ENCODE measurements at places on chromosomes 6 and 20.

DNA sequence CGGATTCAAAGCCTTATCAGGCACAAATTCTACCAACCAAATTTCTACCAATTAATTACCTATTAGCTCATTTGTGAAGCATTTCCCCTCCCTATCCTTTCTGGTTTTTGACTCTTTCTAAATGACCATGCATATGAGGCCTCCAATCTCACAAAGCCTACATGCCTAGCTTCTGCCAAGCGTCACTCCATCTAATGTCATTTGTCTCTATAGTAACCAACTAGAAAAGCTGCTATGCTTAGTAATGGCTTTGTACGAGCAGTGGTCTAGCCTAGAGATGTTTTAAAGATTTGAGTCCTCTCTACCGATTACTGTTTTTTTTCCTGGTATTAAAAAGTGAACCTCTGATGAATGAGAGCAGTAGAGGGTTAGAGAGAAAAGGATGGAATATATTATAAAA, 4.8 kb upstream of the ASF1A start:
- no peak for DNase-seq

- no peak for DNase-seq
These were observed 4.3 kb downstream of the PPP1R11 start for GRCh38 chr6:30071081-30071818.

DNA sequence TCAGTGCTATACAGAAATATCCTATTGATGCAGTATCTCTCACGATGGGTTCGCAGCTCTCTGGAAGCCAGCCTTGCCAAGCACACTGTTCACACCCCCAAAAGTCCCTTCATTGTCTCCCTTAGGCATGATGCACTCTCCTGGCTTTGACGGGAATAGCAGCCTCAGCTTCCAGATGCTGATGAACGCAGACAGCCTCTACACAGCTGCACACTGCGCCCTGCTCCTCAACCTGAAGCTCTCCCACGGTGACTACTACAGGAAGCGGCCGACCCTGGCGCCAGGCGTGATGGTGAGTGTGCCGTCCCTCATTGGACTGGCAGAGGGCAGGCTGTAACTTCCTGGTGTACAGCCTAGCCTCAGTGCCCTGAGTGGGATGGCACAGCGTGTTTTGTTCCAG, 60.0 kb upstream of the PBOV1 start:
- DNase-seq = no peak

DNA sequence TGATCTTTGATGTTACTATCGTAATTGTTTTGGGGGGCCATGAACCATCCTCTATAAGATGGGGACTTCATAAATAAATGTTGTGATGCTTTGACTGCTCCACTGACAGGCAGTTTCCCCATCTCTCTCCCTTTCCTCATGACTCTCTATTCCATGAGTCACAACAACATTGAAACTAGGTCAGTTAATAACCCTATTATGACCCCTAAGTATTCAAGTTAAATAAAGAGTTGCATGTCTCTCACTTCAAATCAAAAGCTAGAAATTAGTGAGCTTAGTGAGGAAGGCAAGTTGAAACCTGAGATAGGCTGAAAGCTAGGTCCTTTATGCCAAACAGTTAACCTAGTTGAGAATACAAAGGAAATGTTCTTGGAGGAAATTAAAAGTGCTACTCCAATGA, 491.0 kb downstream of the HAO1 start:
- no peak for DNase-seq

Measured in stimulated activated naive CD4-positive, alpha-beta T cell treated with Interleukin-2 at 50 U/mL for 16 hours (primary cell).